ENCODE measurements at places on chromosomes 5 and 9.

DNA sequence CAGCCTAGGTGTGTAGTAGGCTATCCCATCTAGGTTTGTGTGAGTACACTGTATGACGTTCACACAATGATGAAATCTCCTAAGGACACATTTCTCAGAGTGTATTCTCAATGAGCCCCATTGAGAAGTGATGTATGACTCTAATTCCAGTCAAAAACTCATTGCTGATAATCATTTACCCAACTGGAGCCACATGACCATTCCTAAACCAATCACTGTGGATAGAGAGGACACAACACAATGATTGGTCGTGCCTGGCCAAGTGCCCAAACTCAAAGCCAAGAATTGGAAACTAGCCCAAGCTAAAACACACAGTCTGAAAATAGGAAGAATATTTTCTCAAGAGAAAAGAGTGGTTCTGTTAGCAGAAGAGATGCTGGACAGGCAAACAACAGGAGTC is 191.2 kb downstream of the ZNF462 start:
- no peak for DNase-seq

DNA sequence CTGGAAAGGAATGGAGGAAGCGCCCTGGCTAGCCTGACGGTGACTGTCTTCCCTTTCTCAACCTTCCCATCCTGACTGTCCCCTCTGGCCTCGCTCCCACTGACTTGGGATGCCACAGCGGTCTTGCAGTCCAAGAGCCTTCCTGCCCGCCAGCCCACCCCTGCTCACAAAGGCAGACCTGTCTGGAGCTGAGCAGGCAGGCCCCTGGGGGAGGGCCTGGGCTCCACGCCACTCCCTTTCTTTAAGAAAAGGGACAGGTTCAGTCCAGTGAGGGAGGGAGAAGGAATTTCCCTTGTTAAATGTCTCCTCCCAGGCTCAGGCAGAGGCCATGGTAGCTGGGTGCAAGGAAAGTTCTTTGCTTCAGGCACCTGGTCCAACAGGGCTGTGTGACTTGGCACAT is 18.1 kb downstream of the FGF1 start:
- DNase-seq = no peak

- DNase-seq = no peak
Observed at GRCh38 chr9:13863112-13863511, 450.8 kb downstream of the NFIB start.

GRCh38 chr9:125902214-125902613 is 155.0 kb downstream of the PBX3 start:
- no peak for DNase-seq

- DNase-seq = no peak
Observed at GRCh38 chr5:106854922-106855321, 815.8 kb downstream of the EFNA5 start.

GRCh38 chr5:167898361-167899042 is 392.9 kb upstream of the WWC1 start:
- no peak for DNase-seq

- DNase-seq = no peak
Observed at GRCh38 chr9:38226491-38226951, 157.5 kb upstream of the SHB start.

GRCh38 chr9:2053883-2054845 is 39.0 kb downstream of the SMARCA2 start:
- peak; percentile 35 for DNase-seq

All from AG08395 (cell line).